Cardiac muscle cell (in vitro differentiated cells and primary cell): ENCODE measurements at places on chromosomes 16 and 17. TPM values are rescaled to one million over a fixed set of nuclear protein-coding genes. Genes with fewer than 3 reads are reported as not detected.

KRT20 gene
- polyA plus RNA-seq, result not detected in 2 replicates

GRCh38 chr16:84427553-84427952 lies 59.2 kb downstream of the ATP2C2 start:
- no peak overlapping the region for H3K4me3 ChIP-seq
- peaks cover 12% of the 10 kb centered on the region for H3K27me3 ChIP-seq
- no peak for DNase-seq
- H3K36me3 ChIP-seq, result no peaks in the 10 kb centered on the region

DNA sequence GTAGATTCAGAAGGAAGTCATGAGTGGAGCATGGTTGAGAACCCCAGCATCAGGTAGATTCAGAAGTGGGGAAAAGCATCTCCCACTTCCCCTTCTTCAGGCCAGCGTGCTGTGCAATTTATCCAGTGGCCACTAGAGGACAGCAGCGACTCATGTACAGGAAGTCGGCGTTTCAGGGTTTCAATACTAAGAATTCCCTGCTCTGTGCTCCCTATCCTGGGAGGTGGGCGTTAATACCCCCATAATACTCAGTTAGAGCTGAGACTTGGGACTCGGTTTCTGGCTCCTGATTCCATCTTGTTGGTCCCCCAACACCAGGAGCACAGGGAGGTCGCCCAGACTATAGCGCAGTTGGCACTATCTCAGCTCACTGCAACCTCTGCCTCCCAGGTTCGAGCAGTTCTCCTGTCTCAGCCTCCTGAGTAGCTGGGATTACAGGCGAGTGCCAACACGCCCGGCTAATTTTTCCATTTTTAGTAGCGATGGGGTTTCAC lies 75.3 kb upstream of the AMZ2 start:
- H3K4me3 ChIP-seq, result no peak overlapping the region
- H3K27ac ChIP-seq, result no peak overlapping the region
- no peaks in the 10 kb centered on the region for H3K36me3 ChIP-seq
- no peaks in the 10 kb centered on the region for H3K27me3 ChIP-seq
- H3K4me1 ChIP-seq, result no peaks in the 10 kb centered on the region

DNA sequence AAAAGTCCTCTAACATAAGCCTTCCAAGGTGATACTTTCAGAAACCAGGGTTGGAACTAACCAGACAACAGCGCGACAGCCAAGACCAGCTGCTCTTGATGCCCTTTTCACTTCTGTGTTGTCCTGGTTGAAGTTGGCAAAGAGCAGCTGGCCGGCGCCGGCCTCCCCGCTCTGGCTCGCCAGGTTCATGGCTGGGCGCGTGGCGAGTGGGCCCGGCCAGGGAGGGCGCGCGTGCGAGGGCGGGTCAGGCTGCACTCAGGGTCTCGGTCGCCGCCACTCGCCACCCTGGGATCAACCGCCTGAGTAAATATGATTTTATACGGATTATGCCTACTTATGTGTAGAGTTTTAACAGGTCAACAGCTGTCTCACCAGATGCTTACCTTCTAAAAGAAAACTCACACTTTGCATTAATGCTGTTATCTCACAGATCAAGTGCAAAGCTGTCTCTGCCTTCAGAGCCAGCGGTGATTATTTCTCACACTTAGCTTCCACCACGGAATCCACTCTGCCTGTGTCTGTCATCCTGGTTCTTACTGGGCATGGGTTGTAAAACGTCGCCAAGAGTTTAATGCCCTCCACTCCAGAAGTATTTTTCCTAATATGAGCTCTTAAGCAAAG lies 13.5 kb downstream of the KCTD2 start:
- no peak overlapping the region for H3K4me3 ChIP-seq
- H3K4me1 ChIP-seq, result no peaks in the 10 kb centered on the region
- DNase-seq, result no peak

GRCh38 chr16:86965840-86966550 lies 351.2 kb downstream of the C16orf95 start:
- H3K27me3 ChIP-seq, result no peaks in the 10 kb centered on the region
- no peaks in the 10 kb centered on the region for H3K4me1 ChIP-seq
- no peak overlapping the region for H3K4me3 ChIP-seq
- no peaks in the 10 kb centered on the region for H3K36me3 ChIP-seq
- DNase-seq, result no peak
- H3K27ac ChIP-seq, result no peak overlapping the region

CPHXL2 gene
- polyA plus RNA-seq, result 0.70 TPM in 1 of 2 replicates, not detected in the other

TLCD2 gene
- 0.89 and 1.4 TPM in 2 replicates for polyA plus RNA-seq

DNA sequence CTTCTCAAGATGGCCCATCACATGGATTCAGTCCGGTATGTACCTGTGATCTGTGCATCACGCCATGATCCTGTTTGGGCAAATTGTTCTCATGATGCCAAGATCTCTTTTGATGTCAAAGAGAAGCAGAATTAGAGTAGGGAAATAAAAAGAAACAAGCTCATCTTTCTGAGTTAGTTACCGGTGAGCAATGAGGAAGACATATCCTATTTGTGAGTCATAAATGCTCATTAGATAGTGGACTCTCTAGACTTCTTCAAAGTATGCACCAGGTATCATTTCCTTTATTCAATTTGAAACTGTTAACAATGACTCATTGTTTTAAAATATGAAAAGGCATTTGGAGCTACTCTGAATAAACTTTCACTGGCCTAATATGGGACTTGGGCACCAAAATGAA lies 8.0 kb upstream of the KRTAP4-12 start:
- DNase-seq, result no peak
- H3K36me3 ChIP-seq, result no peaks in the 10 kb centered on the region
- H3K27ac ChIP-seq, result no peak overlapping the region
- H3K27me3 ChIP-seq, result no peaks in the 10 kb centered on the region
- H3K4me1 ChIP-seq, result no peaks in the 10 kb centered on the region

DNA sequence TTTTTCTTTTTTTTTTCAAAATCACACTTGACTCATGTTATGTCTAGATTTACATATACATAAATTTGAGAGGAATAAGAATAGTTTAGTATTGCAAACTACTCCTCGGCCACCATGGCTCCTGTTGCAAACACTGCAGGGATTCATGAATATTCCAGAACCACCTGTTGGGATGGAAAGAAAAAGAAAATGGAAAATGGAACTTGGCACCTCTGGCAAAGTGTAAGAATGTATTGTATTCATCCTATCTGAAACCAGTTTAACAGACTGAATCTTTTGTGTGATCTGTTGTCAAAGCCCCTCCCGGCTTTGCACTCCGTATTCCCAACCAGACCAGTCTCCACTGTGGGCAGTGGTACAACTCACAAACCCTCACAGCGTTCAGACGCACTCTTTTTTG lies 124.4 kb downstream of the SPECC1 start:
- no peak overlapping the region for H3K27ac ChIP-seq
- peaks cover 4% of the 10 kb centered on the region for H3K27me3 ChIP-seq
- H3K36me3 ChIP-seq, result no peaks in the 10 kb centered on the region
- H3K4me1 ChIP-seq, result no peaks in the 10 kb centered on the region
- H3K4me3 ChIP-seq, result no peak overlapping the region

GRCh38 chr17:45160447-45161287 lies 1.0 kb upstream of the HEXIM2 start:
- peaks cover 17% of the 10 kb centered on the region for H3K4me1 ChIP-seq
- no peaks in the 10 kb centered on the region for H3K36me3 ChIP-seq
- peak; percentile 79 for DNase-seq
- peak overlapping the region; percentile 77 for H3K4me3 ChIP-seq

GRCh38 chr17:61235001-61235826 lies 164.4 kb upstream of the TBX2 start:
- no peaks in the 10 kb centered on the region for H3K36me3 ChIP-seq
- H3K27me3 ChIP-seq, result no peaks in the 10 kb centered on the region
- H3K4me1 ChIP-seq, result peaks cover 59% of the 10 kb centered on the region
- peak overlapping the region; percentile 86 for H3K27ac ChIP-seq
- DNase-seq, result no peak
- no peak overlapping the region for H3K4me3 ChIP-seq

DNA sequence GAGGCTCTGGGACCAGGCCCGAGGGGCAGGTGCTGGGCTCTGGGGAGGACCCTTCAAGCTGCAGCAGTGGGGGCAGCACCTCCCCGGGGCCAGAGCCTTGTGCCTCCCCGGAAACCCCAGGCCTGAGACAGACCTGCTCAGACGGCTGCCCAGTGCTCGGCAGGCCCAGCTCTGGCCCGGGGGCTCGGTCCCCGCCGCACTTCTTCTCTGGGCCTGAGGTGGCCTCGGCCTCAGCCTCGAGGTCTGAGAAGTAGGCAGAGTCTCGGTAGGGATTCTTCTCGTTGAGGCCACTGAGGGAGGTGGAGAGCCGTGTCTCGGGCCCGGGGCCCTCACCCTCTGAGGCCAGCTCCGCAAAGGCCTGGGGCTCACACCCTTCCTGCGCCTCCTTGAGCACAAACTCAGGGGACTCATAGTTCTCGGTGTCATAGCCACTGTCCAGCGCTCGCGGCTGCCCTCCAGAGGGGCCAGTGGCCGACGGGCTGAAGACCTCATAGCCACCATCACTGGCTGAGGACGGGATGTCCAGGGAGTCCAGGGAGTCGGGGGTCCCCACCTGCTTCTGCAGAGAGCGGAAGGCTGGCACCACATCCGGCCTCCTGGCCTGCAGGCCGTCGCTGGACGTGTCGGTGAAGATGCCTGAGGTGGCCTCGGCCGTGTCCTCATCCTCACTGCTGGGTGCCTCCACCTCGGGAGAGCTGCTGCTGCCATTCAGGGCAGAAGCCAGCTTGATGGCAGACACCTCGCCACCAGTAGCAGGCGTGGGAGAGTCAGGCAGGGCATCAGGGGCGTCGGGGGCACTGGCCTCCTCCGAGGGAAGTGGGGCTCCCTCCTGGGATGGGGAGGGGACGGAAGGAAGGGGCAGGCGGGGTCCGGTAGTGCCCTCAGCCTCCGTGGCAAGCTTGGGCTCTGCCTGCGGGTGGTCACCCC lies 44.3 kb upstream of the PVALEF start:
- no peaks in the 10 kb centered on the region for H3K27me3 ChIP-seq
- no peaks in the 10 kb centered on the region for H3K36me3 ChIP-seq
- H3K4me1 ChIP-seq, result no peaks in the 10 kb centered on the region
- H3K4me3 ChIP-seq, result no peak overlapping the region
- no peak for DNase-seq
- H3K27ac ChIP-seq, result no peak overlapping the region
